ENCODE measurements at places on chromosomes 6 and 20. TPM values are rescaled to one million over a fixed set of nuclear protein-coding genes. Genes with fewer than 3 reads are reported as not detected.

Gene TMC2
- 0.22 TPM for total RNA-seq

Gene ECT2L
- not detected for total RNA-seq

Gene SCUBE3
- 0.22 TPM for total RNA-seq

Gene FRS3
- 3.4 TPM for total RNA-seq

Gene PKIB
- total RNA-seq = 1.00 TPM

Gene USP49
- total RNA-seq = 8.3 TPM

Gene IRF4
- 6.3 TPM for total RNA-seq

Gene OPRM1
- not detected for total RNA-seq

Gene DUSP15
- total RNA-seq = 0.77 TPM

Gene NTSR1
- total RNA-seq = not detected

Gene POPDC3
- 9.7 TPM for total RNA-seq

Gene SPATS1
- not detected for total RNA-seq

Gene PROKR2
- total RNA-seq = not detected

Gene PTK6
- 0.10 TPM for total RNA-seq

Gene CSE1L
- 41.6 TPM for total RNA-seq

Gene SERINC3
- total RNA-seq = 123 TPM

Gene SLA2
- 0.64 TPM for total RNA-seq

Data from mesenteric fat pad (tissue), 1 donor.